ENCODE measurements at places on chromosomes 6 and 20.
A peak's percentile ranks its signal among the peaks of the same experiment; 100 is the strongest.

DNA sequence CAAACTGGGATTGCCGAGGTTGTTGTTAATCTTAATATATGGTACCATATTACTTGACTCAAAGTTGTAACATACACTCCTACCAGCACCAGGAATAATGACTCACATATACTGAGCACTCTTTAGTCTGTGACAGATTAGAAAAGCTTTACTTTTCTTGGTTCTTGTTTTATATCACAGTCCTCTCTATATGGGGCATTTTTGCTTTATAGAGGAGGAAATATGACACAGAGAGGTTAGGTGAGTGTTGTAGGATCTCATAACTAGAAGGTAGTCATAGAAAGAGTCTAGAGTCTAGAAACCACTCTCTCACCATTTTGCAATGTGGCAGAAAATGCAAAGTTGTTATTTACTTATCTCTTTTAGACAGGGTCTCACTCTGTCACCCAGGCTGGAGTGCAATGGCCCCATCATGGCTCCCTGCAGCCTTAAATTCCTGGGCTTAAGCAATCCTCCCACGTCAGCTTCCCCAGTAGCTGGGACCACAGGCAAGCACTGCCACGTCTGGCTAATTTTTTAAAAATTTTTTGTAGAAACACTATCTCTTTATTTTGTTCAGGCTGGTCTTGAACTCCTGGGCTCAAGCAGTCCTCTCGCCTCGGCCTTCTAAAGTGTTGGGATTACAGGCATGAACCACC is 13.4 kb downstream of the TRIM38 start:
- no peak for DNase-seq

GRCh38 chr20:51966296-51966971 is 164.1 kb upstream of the SALL4 start:
- DNase-seq, result peak; percentile 4

DNA sequence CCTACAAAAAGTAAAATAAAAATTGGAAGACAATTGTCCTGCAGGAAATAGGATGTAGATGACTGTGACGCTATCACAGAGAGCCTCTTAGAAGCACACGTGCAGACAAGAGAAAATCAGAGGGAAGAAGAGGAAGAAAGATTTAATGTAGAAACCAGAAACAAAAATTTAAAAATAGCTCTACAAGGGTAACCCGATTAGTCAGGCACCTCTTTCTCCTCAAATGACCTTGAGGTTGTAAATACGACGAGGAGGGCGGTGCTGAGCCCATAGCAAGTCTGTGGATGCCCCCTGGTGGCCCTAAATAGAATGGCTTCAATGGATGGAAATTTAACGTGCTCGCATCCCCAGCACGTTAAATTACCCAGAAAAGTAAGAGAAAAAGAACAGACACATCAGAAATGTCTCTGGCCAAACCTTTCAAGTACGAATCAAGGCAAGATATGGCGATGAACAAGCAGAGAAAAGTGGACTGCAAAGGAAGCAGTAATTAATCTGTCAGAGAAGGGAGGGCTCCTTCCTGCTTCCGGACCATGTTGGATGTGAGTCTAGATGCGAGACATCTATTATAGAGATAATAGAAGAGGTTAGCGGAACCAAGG is 4.2 kb upstream of the PRPH2 start:
- peak; percentile 54 for DNase-seq

GRCh38 chr6:151512481-151512880 is 18.7 kb downstream of the CCDC170 start:
- no peak for DNase-seq

- DNase-seq, result peak; percentile 26
Measured at GRCh38 chr6:154605178-154605881, 94.8 kb upstream of the CNKSR3 start.

DNA sequence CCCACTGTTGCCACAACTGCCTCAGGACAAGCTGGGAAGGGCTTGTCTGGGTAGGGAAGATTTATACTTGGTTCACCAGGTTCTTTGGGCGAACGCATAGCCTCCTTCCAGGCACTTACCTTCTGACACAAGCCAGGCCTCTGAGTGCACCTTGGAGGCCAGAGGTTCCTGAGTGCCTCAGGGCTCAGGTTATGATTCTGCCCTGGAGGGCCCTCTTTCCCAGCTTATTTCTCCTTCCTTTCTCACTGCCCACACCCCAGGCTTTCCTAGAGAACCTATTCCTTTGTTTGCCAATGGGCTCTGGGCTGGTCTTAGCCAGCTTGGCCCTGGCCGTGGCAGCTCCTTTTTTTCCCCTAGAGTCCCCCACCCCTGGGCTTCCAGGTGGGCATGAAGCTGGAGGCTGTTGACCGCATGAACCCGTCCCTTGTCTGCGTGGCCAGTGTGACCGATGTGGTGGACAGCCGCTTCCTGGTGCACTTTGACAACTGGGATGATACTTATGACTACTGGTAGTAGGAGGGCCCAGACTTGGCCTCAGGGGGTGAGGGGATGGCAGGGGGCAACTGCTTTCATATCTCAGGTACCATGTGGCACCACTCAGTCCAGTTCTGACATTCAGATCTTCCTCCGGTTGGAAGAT is 25.0 kb downstream of the L3MBTL1 start:
- no peak for DNase-seq

GRCh38 chr6:131412960-131413830 is 159.8 kb upstream of the ARG1 start:
- no peak for DNase-seq

- DNase-seq, result peak; percentile 2
Measured at GRCh38 chr6:165308926-165309731, at the start of gene C6orf118. Gene C6orf118, minus strand, starts transcription at chr6:165309605. Its CDS starts 19 bp downstream, at chr6:165309586.

GRCh38 chr6:133877116-133877515 is 11.8 kb upstream of the TCF21 start:
- DNase-seq, result no peak

GRCh38 chr20:32971703-32972161 is 32.5 kb downstream of the SUN5 start:
- DNase-seq, result no peak

DNA sequence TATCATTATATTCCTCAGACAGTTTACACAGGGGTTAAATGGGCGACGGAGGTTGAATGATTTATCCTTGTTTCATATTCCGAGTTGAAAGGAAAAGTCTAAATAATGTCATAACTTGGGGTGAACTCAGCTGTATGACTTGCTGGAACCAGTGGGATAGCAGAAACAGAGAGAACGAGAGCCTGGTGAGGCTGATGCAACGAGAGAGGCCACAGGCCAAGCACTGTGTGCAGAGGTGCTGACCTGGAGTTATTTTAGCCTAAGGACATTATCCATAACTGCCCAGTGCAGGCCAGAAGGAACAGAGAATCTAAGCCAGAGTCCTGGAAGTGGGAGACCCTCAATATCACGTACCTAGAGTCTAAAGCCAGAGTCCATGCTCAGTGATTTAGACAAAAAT is 394.9 kb downstream of the MAFB start:
- no peak for DNase-seq

DNA sequence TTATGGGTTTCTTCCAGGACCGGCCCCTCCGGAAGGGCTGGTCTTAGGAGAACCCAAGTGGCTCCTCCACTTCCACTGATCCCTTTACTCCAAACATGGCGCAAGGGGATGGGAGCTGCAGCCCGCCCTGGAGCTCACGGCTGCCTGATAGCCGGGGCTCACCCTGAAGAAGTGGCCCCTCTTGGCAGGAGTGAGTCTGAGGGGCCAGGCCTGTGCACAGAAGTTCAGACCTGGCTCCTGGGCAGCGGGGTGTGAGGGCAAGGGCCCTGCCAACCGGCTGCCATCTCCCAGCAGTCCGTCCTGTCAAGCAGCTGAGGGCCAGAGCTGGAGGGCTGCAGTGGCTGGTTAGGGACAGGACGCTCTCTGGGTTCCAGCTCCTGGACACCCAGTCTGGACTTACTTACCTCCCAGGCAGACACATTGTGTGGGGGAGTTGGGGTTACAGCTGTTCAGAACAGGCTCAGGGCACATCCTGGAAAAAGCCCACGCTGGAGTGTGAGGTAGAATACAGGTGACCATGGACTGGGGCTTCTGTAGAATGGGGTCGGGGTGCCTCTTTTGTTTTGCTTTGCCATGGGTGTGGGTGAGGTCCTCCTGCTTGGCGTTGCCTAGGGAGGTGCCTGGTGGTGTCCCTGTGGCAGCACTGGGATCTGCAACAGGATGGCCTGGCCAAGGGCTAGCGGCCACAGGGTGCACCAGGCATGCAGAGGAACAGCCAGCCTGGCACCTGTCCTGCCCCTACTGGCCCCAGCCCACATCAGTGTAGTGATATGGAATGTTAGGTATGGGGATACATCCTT is 88.4 kb downstream of the ASXL1 start:
- DNase-seq, result no peak

- DNase-seq, result no peak
Measured at GRCh38 chr6:138461647-138462046, 37.6 kb downstream of the NHSL1 start.

GRCh38 chr20:44135012-44135412 is 52.0 kb downstream of the JPH2 start:
- no peak for DNase-seq

DNA sequence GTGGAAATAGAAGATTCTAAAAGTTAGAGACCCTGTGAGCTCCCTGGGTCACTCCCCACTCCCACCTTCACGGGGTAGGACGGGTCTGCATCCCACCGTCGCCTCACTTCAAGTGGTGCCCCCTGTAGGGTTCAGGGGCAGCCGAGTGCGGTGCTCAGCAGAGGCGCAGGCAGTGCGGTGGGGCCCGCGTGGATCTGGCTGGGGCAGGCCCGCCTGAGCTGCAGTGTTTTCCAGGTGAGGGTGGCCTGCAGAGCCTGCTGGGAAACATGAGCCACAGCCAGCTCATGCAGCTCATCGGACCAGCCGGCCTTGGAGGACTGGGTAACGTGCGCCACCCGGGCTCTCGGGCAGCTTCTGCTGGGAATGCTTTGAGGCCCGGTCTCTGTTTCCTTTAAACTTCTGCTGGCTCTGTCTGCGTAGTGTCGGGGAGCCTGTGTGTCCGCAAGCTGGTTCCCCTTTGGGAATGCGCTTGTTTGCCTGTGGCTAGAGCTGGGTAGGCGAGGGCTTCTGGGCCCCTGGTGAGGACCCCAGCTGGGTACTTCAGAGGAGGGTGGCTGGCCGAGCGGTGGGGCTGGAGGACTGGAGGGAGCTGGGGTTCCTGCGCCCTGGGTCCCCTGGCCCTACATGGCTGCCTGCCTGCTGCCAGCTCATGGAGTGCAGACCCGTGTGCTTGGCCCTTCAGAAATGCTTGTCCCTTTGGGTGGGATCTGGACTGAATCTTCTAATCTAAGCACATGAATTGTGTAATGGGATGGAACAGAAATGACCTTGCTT is 3.8 kb downstream of the ADRM1 start:
- no peak for DNase-seq

DNA sequence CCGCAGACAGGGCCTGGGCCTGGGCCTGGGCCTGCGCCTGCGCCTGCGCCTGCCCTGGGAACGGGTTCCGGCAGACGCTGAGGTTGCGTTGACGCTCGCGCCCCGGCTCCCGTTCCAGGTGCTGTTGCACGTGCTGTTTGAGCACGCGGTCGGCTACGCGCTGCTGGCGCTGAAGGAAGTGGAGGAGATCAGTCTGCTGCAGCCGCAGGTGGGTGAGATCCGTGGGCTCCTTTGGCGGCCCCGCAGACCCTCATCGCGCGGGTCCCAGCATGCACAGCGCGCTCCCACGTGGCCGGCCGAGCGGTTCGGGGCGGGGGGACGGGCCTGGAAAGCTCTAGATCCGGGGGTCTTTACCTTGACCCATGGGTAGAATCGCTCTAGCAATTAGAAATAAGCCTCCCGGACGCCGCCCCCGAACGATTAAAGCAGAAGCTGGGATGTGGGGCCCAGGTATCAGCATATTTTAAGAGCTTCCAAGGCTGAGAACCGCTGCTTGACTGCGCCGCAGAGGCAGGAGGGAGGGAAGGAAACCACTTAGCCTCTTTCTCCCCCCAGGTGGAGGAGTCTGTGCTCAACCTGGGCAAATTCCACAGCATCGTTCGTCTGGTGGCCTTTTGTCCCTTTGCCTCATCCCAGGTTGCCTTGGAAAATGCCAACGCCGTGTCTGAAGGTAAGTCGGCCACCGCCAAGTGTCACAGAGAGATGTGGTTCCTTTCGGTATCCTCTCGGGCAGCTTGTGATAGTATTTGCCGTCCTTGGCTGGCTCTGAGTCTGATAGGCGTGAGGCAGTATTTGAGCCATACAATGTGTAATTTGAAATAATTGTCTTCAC is 508 bp downstream of the NOP56 start:
- peak; percentile 38 for DNase-seq

DNA sequence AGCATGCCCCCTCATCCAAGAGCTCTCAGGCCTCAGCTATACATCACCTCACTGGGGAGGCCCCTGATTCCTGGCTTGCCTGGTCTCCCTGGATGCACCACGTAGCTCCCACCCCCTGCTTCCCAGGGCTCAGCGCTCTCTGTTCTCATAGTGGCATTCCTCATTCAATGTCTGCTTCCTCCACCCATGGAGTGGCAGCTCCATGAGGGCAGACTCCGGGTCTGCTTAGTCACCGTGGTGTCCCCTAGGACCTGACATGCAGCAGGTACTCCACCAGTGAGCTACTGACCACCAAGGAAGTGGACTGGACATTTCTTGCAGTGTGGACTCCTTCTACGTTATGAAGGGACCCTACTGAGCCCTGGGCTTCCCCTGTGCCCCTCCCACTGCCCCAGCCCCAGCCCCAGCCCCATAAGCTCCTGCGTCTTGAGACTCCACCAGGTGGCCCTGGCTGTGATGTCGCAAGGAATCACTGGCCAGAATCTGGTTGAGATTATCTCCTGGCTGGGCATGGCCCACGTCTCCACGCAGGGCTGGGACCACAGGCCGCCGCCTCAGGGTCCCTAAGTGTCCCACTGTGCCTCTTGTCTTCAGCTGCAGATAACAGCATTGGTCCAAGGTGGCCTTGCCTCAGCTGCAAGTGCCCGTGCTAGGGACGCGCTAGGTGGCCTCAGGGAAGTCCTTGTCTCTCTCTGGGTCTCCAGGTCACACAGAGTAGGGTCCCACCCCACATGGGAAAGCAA is 26.7 kb downstream of the CEBPB start:
- no peak for DNase-seq

DNA sequence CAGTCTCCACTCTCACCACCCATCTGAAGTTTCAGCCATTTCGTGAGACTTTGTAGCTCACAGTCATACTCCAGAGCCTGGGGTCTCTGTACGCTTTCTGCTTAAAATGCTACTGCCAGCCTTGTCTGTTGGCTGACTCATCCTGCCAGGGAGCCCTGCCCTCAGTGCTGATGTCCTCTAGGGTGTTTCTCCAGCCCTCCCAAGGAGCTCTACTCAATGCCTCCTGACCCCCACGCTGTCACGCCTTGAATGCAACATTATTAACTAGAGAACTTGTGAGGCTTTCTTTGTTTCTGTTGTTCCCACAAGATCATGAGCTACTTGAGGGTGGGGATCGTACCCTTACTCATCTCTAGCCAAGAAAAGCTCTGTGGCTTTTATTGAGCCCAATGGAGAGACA is 20.1 kb downstream of the KIF16B start:
- DNase-seq, result no peak

DNA sequence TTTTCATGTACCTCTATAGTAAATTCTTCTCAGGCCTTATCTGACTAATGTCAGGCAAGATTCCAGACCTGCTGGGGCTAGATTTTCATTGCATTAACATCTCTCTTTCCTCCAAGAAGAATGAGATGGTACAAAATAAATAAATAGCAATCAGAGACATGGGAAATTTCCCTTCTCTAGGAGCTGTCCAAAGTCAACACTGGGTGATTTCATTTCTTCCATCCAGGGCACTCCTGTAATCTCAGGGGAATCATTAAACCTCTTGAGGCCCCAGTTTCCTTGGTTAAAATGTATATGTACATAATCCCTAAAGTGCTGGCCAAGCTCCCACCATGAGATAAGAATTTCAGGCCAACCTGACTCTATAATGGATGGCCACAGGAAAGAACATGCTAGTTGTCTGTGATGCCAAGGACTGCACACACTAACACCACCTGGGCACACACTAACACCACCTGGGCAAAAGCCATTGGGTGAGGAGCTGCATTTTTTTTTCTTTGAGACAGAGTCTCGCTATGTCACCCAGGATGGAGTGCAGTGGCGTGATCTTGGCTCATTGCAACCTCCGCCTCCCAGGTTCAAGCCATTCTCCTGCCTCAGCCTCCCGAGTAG is 912 bp downstream of the IL17F start:
- DNase-seq, result no peak

Data from stimulated activated CD4-positive, alpha-beta T cell treated with anti-CD3 and anti-CD28 coated beads, Interleukin-4, amount 100 ng/mL, for 48 hours (primary cell).